ENCODE measurements at places on chromosomes 1 and 21. TPM values are rescaled to one million over a fixed set of nuclear protein-coding genes. Genes with fewer than 3 reads are reported as not detected.

DNA sequence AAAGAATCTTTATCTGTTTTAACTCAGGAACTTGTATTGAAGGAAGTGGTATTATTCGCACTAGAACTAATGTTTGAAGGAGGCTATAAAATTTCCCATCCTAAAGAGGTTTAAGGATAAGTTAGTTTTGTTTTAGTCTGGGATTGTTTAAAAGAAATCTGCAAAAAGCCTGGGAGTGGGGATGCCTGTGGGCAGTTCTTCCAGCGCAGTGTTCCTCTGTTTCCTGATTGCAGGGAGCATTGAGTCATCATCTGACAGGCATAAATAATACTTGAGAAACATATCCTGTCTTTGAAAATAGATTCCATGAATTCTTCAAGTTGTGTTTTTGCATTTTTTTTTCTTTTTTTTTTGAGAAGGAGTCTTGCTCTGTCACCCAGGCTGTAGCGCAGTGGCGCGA lies 350.8 kb upstream of the PTBP2 start:
- no peaks in the 10 kb centered on the region for H3K36me3 ChIP-seq
- no peak for DNase-seq
- no peak overlapping the region for H3K4me3 ChIP-seq
- no peaks in the 10 kb centered on the region for H3K4me1 ChIP-seq
- no peaks in the 10 kb centered on the region for H3K27me3 ChIP-seq

- no peak for DNase-seq
- peaks cover 27% of the 10 kb centered on the region for H3K4me1 ChIP-seq
- H3K27ac ChIP-seq = no peak overlapping the region
- H3K36me3 ChIP-seq = no peaks in the 10 kb centered on the region
- peaks cover 4% of the 10 kb centered on the region for H3K27me3 ChIP-seq
These were observed 2.4 kb upstream of the COL11A1 start for GRCh38 chr1:103110701-103111100.

GRCh38 chr1:36884029-36884701 lies 150.2 kb downstream of the GRIK3 start:
- H3K27ac ChIP-seq = no peak overlapping the region
- DNase-seq = no peak
- H3K4me3 ChIP-seq = no peak overlapping the region
- H3K36me3 ChIP-seq = no peaks in the 10 kb centered on the region

DNA sequence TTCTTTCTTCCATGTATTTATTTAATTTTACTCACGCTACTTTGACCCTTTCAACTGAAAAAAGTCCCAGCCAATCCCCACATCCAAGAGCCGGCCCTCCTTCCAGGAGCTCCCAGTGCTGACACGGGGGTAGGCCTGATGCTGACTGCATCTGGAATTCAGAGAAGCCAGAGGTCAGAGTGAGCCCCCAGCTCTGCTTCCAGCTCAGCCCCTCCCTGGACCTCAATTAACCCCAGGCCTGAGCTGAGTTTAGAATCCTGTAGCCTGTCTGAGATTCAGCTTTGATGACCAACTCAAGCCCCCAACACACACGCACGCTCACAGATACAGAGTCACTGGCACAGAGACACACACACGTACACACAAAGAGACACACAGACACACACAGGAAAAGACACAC lies 247.9 kb downstream of the NPHP4 start:
- no peak overlapping the region for H3K4me3 ChIP-seq
- peaks cover 36% of the 10 kb centered on the region for H3K27me3 ChIP-seq
- H3K4me1 ChIP-seq = no peaks in the 10 kb centered on the region
- no peaks in the 10 kb centered on the region for H3K36me3 ChIP-seq
- no peak overlapping the region for H3K27ac ChIP-seq
- DNase-seq = peak; percentile 33

The KRTAP7-1 gene
- polyA plus RNA-seq = not detected

The HJV gene
- polyA plus RNA-seq = not detected

- H3K27ac ChIP-seq = no peak overlapping the region
- no peaks in the 10 kb centered on the region for H3K36me3 ChIP-seq
- H3K4me1 ChIP-seq = peaks cover 13% of the 10 kb centered on the region
These were observed 13.4 kb upstream of the MTARC2 start for GRCh38 chr1:220734571-220735326.

The TLR5 gene
- polyA plus RNA-seq = 1.2 TPM

DNA sequence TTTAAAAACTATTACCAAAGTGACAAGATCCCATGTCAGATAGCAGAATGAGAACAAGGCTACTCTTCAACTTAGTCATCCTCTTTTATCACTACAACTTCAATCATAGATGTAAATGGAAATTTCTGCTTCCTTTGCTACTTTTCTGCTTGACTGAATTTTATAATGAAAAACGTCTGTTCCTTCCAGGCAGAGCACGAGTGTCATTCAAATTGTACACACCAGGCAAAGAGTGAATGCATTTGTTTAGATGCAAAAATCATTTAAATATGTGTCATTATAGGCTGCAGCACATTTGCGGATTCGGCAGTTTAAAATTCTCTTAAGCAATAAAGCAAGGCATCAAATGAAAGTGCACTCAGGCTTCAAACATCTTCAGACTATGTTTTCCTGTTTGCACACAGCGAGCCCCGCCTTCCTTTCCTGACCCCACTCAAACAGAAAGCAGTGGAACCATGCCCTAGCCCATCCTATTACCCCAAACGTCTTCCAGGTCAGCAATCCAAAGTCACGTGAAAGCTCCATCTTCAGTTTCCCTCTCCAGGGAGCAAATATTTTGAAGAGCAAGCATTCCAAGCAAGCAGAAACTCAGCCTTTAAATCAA lies 99.6 kb downstream of the APP start:
- H3K4me1 ChIP-seq = peaks cover 28% of the 10 kb centered on the region
- DNase-seq = no peak
- H3K4me3 ChIP-seq = peak overlapping the region; percentile 5
- peak overlapping the region; percentile 58 for H3K27ac ChIP-seq
- no peaks in the 10 kb centered on the region for H3K27me3 ChIP-seq

DNA sequence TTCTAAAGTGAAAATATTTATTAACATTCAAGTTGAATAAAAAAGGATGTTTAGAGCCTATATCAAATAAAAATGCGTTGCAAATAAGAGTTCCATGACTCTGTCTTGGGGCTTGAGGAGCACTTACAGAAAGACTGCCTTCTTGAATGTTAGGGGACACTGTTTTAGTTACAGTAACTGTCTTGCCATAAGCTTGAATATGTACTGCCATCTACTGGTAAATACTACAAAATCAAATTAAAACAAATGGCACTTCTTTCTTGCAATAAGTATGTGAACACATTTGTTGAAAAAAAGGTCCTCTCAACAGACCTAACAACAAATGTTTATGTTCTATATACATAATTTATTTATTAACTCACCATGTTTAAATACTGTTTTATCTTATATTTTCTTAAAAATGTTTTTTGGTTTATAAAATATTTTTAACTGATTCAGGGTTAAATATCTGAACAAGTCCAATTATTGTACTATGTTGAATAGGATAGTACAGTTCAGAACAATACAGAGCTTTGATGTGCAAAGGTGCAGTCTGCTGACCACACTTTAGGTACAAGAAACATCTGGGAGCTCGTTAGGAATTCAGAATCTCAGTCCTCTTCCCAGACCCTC lies 199.5 kb downstream of the LRRIQ3 start:
- DNase-seq = no peak
- H3K4me1 ChIP-seq = no peaks in the 10 kb centered on the region
- no peaks in the 10 kb centered on the region for H3K36me3 ChIP-seq
- H3K27ac ChIP-seq = no peak overlapping the region
- H3K4me3 ChIP-seq = no peak overlapping the region

DNA sequence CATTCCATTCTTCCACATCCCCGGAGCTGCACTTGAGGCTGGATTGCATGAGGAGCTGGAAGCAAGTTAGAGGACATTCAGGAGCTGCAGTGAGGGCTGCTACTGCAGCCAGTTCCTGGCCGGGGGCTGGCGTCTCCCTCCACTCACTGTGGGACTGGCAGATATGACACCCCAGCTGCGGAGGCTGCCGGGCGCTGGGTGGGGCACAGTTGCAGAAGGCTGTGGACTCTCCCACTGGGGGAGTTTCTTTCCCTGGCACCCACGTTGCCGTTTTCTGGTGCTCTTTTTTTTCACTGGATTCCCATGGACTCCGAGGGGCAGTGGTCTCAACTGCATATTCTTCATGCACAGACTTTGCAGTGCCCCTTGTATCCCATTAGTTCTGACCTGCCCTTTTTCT lies 351.1 kb upstream of the AJAP1 start:
- no peaks in the 10 kb centered on the region for H3K4me1 ChIP-seq
- H3K27me3 ChIP-seq = no peaks in the 10 kb centered on the region
- no peak overlapping the region for H3K4me3 ChIP-seq
- no peak overlapping the region for H3K27ac ChIP-seq
- H3K36me3 ChIP-seq = no peaks in the 10 kb centered on the region
- DNase-seq = no peak

DNA sequence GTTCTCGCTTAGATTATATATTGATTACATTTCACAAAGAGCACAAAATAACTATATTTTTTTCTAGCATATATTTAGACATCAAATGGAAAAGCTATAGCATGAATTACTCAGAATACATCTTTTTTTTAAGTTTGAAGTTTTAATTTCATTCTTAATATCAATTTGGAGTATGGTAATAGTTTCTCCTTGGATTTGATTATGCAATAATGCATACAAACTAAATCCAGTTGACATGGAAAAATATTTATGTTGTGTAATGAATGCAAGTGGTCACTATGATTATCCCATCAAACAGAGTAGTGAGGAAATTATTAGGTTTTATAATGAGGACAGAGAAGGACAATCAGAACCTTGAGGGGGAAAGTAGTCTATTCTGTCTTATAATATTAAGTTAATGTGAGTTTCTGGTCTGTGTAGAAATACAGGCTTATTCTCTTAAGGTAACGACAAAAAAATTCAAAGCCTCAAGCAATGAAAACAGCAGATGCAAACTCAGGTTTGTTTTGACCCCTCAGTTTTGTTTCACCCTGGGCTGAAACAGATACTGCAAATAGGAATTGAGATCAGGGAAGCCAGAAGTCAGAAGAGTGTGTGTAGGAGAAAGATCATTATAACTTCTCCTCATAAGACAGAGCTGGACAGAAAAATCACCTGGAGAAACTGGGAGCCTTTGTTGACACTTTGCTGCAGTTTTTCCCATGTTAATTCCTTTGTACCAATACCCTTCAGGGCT lies 23.7 kb downstream of the LRRC8B start:
- peaks cover 10% of the 10 kb centered on the region for H3K4me1 ChIP-seq
- H3K27ac ChIP-seq = no peak overlapping the region
- DNase-seq = no peak

Measured in spleen (tissue), 13 donors.